ENCODE measurements at places on chromosomes 1 and 21.
A peak's percentile ranks its signal among the peaks of the same experiment; 100 is the strongest.

DNA sequence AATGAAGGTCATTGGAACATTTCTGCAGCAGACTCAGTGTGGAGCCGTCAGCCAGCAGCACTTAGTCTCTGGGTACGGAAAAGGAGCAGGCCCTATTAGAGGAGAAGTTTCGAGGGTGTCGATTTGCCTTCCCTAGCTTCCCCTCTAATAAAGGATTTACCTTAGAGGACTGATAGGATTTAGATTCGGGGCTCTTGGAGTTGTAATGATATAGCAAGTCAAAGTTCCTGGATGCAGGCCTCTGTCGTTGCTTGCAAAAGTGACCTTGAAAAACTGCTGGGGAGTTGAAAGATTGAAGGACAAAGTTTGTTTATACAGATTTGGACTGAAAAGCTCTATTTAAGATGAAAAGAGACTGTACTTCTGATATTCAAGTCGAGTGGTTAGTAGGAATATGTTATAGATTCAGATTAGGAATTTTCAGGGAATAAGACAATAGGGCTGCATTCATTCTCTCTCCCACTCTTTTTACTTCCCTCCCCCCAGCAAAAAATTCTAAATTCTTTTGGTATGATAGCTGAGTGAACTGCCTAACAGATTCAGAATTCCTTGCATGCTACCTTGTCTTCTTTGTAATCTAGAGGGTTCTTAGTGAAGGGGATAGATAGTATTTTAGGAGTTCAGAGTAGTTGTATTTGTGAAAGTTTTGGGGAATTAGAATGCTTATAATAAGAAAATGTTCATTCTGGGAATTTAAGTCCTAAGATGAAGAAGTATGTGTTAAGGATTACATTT lies 19.2 kb downstream of the NFYC start:
- DNase-seq, result peak; percentile 19

DNA sequence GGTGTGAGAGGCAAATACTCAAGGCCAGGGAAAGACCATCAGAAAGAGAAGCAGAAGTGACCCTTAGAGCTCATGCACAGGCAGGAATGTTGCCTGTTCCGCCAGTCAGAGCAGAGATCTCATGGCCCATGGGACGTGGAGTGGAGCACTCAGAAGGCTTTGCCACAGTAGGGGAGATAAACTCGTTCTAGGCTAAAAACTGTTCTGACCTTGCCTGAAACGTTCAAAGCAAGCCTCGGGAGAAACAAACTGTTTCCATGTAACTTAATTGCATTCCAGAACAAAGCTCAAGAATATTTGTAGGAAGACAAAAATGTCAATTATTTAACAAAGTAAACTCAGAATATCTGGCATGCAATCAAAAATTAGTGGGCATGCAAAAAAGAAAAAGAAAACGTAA lies 20.7 kb upstream of the SLC19A1 start:
- peak; percentile 15 for DNase-seq

DNA sequence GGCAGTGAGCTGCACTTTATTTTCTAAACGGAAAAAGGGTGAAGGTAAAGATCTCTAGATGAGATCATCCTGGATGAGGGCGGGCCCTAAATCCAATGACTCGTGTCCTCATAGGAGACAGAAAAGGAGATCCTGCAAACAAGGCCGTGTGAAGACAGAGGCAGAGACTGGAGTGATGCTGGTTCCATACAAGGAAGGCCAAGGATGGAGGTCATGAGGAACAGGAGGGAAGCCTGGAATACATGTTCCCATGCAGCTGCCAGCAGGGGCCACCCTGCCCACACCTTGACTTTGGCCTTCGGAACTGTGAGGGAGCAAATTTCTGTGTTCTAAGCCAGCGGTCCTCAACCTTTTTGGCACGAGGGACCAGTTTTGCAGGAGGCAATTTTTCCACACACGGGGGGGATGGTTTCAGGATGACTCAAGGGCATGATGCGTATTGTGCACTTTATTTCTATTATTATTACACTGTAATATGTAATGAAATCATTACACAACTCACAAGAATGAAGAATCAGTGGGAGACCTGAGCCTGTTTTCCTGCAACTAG lies 94.3 kb downstream of the PSMG1 start:
- peak; percentile 85 for DNase-seq

- no peak for DNase-seq
Measured at GRCh38 chr1:4267381-4268261, 367.5 kb upstream of the C1orf174 start.

- peak; percentile 57 for DNase-seq
Measured at GRCh38 chr21:16002874-16003466, 273.2 kb downstream of the USP25 start.

DNA sequence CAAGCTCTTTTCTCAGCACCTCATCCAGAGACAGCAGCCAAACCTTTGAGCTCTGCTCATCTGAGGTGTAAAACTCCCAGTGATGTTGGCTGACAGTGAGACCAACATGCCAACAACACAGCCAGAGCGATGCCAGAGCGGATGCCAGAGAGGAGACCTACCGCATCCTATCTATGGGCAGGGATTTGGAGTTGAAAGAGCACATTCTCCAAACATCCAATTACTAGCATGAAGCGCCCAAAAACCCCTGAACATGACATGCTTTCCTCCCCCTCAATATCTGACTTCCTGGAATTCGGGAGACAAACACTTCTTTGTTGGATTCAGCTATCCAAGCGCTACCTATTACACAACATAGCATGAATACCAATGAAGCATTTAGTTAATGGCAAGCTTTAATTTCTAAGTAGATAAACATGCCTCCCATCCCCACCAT lies 23.1 kb upstream of the PAXBP1 start:
- DNase-seq, result peak; percentile 61

DNA sequence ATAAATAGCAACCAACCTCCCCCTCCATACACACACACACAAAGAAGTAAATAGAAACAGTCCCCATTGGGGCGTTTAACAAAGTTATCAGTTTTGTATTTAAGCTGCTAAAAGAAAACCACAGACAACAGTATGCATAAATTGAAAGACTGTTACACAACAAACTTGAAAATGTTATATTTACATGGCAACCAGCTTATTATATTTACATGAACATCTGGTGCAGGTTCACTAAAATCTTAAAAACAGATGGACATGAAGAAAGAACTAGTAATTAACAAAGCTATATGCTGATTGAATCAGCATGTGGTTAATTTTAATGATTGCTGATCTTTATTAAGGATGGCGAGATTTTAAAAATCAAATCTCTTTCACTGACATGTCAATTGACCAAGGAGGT lies 384.7 kb downstream of the LRRIQ3 start:
- DNase-seq, result no peak
